Stimulated activated CD4-positive, alpha-beta T cell treated with anti-CD3 and anti-CD28 coated beads, Interleukin-1b, Interleukin-23, amount 100 ng/mL, for 48 hours (primary cell): ENCODE measurements at places on chromosomes 3 and 15.
A peak's percentile ranks its signal among the peaks of the same experiment; 100 is the strongest.

GRCh38 chr15:26146202-26146601 is 283.1 kb upstream of the ATP10A start:
- DNase-seq, result no peak

GRCh38 chr3:136885357-136886213 is 23.6 kb downstream of the NCK1 start:
- DNase-seq, result no peak

GRCh38 chr15:41804361-41804760 is 23.5 kb upstream of the JMJD7 start:
- DNase-seq, result no peak

DNA sequence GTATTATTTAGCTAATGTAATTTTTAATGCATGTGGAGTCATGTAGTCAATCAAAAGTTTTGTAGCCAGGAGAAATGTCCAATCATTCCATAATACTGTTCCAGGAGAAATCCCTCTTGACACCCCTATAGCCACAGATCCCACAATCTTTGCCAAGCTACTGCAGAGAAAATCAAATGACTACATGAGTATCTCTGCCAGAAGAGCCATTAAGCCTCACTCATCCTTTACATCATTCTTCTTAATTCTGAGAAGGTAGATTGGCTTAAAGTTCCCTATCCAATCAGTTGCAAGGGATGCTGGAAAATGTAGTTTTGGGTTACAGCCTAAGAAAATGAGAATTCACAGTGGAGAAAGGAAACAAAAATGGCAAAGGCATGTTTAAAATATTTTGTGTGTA is 502.1 kb downstream of the ZBBX start:
- no peak for DNase-seq

- no peak for DNase-seq
Measured at GRCh38 chr15:93050648-93051047, 38.4 kb downstream of the RGMA start.

DNA sequence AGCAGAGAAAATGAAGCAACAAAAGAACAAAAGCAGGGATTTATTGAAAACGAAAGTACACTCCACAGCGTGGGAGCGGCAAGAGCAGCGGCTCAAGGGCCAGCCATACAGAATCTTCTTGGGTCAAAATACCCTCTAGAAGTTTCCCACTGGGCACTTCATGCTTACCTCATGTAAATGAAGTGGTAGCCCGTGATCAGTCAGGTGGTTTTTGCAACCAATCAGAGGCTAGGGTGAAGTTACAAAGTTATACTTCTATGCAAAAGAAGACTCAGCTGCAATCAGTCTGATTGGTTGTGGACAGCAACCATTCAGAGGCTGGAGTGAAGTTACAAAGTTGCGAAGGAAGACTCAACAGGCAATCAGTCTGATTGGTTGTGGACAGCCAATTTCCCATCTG is 37.8 kb upstream of the TRH start:
- no peak for DNase-seq

- DNase-seq, result no peak
Measured at GRCh38 chr3:45953536-45953935, 10.3 kb downstream of the CXCR6 start.

DNA sequence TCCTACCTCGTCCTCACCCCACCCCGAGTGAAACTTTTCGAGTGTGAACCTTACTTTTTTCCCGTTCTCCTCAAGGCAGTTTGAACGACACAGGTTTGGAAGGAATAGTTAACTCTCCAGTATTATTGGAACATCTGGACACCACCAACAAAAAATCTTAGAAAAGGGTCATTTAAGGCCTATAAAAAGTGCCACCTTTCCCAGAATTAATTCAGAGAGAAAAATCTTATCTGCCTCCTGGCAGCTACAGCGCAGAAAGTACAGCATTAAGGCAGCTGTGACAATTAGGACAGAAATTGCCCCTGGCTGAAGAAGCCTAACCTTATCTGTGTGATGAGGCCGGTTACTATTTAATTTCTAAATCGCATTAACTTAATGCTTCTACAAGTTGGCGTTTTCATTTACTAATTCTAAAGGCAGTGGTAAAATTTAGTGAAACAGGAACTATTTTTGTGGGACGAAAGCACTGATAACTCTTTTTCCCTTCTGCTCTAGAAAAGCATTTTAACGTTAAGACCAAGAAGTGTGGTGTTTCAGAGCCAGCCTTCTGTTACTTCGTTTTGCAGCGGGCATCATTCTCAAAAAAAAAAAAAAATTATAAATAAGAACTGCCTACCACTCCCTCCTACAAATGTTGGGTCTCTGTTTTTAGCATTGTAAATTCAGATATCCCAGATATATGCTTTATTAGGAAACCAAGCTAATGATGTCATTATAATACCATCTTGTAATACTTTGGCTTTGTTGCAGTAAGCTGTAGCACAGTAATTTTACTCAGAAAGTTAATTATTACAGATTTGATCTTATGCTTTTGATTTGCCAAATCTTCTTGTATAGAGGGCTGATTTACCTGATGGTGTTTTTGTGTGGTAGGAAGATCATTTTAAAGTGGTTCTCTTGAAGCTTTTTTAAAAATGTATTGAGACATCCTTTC is 1.4 kb downstream of the ATP11B start:
- DNase-seq, result no peak

DNA sequence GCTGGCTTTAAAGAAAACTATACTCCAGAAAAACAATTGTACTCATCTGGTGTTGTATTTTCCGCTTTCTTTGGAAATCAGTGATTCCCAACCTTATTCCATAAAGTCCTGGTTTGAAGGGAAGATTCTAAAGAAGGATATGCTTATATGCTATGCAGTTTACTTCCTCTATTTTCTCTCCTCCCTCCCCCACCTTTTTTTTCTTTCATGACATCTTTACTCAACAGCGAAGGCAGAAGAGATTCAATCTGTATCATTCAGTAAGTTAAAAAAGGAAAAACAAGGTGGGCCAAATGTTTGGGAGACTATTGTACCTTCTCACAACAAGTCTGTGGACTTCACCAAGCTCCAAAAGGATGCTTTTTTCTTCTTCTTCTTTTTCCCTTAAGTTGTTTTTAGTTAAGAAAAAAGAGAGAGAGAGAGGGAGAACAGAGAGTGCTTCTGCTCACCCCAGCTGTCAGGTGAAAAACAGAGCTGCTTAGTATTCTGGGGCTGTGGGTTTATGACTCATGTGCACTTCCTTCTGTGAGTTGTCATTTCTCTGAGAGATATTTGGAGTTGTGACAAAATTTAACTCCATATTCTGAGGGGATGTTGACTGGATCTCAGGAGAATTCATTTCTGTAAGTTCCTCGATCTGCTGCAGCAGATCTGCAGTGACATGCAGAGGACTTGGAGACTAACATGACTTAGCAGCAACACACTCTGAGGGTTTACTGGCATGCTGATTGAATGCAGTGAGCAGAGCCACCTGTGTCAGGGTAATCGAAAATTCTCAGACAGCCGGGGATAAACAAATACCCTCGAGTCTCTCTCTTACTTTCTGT is 70.7 kb downstream of the SSR3 start:
- peak; percentile 45 for DNase-seq

DNA sequence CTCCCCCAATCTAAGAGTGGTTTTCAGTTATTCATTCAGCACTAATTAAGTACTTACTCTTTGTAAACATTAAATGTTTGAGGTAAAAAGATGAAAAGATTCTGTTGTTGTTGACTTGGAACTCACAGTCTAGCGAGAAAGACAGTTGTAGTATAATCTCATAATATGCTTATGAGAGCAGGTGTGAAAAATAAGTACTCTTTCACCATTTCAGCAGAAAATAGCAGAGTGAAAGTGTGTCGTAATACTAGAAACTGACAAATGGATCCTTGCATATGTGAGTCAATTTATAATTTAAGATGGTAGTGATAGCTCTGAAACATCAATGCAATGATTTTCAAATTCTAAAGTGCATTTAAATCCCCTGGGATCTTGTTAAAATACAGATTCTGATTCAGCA is 618.8 kb upstream of the CCDC54 start:
- no peak for DNase-seq

- no peak for DNase-seq
Measured at GRCh38 chr15:41814534-41814933, 13.4 kb upstream of the JMJD7 start.

DNA sequence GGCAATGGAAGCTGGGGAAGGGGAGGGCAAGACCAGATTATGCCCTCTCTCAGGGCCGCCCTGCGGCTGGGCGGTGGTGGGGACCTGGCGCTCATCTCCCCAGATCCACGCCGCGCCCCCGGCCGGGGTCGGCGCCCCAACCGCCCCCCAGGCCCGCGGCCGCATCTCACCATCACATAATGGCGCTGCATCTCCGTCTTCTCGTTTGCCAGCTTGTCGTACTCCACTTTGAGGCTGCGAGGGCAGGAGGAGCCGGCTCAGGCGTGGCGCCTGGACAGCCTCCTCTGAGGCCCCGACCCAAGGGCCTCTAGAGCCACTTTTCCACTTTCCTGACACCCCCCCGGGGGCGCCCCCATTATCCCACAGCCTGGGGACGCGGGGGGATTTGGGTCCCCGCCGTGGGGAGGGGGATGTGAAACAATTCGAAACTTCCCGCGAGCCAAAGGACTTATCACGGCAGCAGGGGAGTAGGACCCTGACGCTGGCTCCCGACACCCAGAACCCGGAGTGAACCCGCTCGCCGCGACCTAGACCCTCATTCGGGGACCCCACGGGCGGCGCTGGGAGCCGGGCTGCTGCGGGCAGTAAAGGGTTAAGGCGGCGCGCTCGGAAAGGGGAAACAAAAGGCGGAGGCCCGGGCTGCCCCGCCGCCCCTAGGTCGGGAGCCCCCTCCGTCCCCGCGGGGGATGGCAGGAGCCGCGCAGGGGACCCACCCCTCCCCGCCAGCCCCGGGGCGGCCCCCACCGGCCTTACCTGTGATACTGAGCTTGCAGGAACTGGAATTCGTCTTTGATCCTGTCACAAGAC is 2.1 kb downstream of the TLE3 start:
- peak; percentile 41 for DNase-seq

DNA sequence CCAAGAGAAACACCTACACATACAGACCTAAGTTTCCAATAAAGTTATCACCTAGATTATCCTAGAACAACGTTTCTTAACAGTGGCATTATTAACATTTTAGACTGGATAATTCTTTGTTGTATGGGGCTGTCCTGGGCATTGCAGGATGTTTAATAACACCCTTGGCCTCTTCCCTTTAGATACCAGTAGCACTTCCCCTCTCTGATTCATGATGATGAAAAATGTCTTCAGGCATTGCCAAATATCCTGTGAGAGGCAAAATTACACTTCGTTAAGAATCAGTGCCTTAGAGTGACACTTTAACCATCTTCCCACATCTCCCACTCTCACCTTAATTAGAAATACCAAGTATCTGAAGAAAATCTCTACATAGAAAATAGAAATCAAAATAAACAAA is 352.6 kb downstream of the CGGBP1 start:
- no peak for DNase-seq

DNA sequence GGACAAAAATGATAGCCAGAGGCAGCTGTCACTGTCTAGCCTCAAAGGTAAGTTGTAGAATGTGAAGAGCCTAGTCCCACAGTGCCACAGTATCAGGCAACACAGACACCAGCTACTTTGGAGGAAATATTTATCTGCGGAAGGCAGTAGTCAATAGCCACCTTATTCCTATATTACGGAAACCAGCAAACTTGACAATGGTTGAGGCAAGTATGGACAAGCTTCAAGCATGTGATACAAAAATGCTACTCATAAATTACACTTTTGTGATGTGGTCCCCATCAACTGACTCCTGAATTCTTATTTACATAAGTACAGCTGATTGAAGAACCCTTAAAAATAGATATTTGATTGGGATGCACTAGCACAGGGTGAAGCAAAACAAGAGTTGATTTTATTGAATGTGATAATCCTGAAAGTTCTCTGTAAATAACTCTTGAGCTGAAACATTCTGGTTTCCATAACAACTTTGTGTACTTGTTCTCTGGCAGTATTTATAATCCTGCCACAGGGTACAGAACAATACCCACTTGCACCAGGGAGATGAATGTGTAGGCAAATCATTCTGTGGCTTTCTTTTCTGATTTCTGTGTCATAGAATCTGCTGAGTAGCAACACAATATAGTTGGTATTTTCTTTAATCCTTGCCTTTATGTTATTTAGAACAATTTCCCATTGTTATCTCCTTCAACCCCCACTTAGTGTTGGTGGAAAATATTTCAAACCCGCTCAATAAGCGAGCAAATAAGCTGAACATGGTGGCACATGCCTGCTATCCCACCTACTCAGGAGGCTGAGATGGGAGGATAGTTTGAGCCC is at the start of gene ANKUB1:
TSS of gene ANKUB1 (minus strand) at position 103 of the 819 bp plus-strand sequence. CDS start 188 bp downstream, outside the sequence.
- DNase-seq, result no peak

DNA sequence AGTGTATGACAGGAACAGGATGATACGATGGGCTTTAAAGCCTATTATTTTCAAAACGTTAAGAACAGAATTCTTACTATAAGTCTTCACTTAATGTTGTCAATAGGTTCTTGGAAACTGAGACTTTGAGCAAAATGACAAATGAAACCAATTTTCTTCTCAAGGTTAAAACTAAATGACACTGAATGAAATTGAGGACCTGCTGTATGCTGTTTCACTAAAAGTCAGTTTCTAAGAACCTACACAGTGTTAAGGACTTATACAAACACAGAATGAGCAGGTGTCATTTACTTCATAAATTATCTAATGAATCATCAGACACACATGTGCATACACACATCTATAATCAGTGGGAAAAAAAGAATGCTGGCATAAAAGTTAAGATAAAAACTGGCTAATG is 106.9 kb downstream of the RFTN1 start:
- no peak for DNase-seq

DNA sequence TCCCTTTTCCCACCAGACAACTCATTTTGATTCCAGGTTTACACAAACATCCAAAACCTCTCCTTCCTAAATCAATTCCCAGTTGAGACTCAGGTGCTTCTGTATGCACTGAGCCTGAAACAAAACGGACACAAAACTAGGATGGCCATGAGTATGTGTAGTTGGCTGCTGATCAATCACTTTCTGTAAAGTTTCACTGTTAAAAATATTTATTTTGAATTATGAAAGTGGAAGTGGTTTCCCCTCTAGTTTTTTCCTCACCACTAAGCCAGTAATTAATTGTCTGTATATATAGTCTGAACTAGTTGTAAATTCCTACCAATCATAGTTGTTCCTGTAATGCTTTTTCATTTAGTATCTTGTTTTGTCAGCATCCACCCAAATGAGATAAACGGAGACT is 51.7 kb upstream of the TSPAN3 start:
- DNase-seq, result no peak

GRCh38 chr15:49075881-49076280 is 29.6 kb upstream of the SECISBP2L start:
- DNase-seq, result no peak

DNA sequence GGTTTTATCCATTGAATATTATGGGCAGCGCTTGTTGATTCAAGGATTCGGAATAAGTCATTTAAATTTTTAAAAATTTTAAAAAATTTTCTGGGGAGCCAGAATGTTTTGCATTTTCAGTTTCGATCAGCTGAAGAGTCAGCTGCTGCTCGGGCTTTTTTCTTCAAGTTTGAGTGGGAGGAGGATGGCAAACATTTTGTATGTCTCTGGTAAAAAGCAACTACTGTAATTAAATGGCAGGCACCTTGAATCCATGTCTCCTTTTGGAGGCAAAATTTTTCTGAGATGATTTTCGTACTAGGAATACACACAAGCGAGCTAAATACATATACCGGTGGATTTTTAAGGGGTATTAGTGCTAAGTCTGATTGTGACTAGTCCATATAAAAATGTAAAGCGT is 612 bp downstream of the C3orf38 start:
- DNase-seq, result peak; percentile 10
